ENCODE measurements at places on chromosomes 7 and 10.

GRCh38 chr10:132274986-132275385 lies 32.8 kb downstream of the STK32C start:
- DNase-seq = no peak

DNA sequence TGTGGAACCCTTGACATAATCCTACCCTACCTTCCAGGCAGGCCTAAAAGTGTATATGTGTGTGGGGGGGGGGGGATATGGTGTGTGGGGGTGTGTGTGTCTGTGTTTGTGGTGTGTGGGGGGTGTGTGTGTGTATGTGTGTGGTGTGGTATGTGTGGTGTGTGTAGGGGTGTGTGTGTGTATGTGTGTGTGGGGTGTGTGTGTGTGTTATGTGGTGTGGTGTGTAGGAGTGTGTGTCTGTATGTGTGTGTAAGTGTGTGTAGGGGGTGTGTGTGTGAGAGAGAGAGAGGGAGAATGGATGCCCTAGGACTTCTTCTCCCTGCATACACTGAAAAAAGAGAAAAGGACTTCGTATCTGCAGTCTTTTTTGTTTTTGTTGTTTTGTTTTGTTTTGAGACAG lies 12.3 kb upstream of the IMPDH1 start:
- no peak for DNase-seq

DNA sequence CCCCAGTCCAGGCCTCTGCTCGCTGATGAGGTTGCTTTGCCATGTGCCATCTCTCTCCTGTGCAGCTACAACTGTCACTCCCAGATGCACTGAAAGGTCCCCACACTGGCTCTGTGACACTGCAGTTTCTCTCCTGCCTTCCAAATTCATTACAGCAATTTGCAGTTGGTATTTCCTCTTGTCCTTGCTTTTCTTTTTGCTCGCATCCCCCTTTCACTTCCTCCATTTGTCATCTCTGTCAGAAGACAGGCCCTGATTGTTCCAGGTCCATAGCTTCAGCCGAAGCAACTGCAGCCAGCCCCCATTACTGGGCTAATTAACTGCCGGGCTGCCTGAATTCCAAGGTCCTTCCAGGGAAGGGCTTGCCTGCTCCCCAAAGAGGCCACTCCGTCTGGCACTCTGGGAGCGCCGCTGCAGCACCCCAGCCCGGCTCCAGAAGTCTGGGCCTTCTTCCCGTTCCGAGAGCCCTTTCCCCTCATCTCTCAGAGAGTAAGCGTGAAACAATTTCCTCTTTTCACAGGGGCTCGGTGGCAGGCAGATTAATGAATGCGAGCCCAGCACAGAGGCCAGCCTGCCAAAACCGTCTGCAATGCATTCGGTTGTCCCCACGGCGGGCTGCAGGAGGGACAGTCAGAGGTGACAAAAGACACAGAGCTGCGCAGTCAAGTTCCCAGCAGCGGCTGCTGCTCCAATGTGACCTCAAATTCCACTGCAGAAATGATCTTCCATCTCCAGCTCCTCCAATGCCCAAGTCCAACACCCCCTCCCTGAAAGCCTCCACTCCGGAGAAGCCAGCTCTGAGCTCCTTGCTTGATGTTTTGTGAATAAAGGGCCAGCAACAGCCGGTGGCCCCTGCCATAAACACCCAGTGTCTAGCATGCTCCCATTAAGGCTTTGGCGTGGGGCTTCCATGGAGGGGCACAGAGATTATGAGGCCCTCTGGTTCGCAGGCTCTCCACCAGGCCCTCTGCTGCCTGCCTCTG lies 279.4 kb upstream of the HABP2 start:
- DNase-seq = no peak

- no peak for DNase-seq
These were observed 353.0 kb downstream of the PARD3 start for GRCh38 chr10:34462056-34462455.

DNA sequence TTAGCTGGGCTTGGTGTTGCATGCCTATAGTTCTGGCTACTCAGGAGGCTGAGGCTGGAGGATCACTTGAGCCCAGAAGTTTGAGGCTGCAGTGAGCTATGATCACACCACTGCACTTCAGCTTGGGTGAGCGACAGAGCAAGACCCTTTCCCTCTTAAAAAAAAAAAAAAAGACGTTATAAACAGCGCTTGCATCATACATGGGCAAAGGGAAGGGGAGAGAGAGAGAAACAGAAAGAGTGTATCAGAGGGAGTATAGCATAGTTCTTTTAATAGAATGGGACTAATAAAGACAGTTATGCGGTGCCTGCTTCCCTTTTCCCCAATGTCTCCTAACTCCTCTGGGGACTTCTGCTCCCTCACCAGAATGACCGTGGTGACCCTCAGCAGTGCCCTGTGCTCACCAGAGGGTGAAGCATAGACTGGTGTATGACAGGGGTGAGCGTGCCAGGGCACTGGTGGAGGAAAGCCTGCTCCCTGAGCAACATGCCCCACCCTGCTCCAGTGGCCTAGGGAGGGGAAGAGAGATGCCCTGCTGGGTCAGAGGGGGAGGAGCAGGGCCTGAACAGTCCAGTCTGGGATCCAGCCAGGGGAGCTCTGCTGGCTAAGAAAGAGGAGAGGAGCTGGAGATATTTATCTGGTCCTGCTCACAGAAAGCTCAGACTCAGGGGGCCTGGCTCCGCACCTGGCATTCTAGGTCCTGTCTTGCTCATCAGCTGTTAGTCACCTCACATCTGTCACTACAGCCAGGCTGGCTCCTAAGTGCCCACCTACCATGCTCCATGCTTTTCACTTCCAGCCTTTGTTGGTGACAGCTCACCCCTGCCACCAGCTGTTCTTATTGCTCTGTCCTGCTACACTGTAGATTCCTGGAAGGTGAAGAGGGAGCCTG lies 2.2 kb downstream of the PDZD7 start:
- DNase-seq = peak; percentile 63

DNA sequence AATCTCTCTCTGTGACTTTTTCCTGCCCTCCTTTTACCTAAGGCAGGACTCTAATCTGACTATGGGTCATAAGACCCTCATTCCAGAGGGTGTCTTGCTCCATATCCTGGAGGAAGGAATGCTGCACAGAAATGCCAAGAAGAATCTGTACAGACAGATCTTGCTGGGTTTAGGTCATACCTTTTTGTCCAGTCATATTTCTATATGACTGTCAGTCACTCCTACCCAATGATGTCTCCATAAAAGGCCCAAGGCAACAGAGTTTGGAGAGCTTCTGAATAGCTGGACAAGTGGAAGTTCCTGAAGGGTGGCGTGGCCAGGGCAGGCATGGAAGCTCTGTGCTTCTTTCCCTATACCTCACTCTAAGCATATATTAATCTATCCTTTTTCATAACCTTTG lies 47.5 kb downstream of the FEZF1 start:
- DNase-seq = no peak

Measured in BE2C (cell line).